NCI-H82 (cell line): ENCODE measurements at places on chromosomes 7 and 10.

- DNase-seq: no peak
These were observed 38.2 kb downstream of the SEMA3E start for GRCh38 chr7:83610649-83611304.

- peak; percentile 35 for DNase-seq
These were observed 51.0 kb upstream of the NKX6-2 start for GRCh38 chr10:132836832-132837540.

GRCh38 chr7:117706210-117706609 lies 167.0 kb downstream of the CTTNBP2 start:
- DNase-seq: no peak

- DNase-seq: no peak
These were observed 64.7 kb downstream of the CREB5 start for GRCh38 chr7:28477041-28477442.

GRCh38 chr7:2245883-2246675 lies 4.1 kb downstream of the NUDT1 start:
- no peak for DNase-seq

DNA sequence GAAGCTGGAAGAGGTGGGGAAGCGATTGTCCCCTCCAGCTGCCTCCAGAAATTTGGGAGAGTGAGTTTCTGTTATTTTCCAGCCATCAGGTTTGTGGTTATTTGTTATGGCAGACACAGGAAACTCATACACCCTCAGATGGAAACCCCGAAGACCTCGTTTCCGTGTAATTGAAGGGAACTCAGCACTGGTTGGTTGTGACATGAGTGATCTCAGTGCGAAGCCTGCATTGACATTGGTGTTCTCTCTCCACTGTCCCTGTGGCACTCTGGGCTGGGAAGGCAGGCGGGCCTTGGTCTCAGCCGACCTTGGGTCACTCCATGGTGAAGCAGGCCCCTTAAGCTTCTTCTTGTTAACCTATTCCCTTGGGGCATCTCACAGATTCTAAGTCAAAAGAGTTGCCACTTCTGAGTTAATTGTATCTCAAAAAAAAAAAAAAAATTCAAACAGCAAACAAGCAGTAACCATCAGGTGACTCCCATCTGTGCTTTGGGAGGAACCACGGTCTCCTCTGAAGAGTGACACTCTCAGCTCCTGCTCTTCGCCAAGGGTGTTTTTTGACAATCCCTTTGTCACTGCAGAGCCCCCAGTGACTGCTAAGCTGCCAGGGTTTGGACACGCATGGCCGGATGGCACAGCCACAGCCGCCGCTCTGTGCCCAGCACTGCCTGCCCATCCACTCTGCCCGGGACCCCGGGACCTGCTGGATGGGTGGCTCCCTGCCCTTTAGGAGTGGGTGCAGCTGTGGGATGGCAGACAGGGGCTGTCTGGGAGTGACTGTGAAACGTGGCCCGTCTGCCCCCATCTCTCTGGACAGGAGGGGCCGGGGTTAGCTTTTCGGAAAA lies 233.6 kb downstream of the PRPF18 start:
- no peak for DNase-seq

- no peak for DNase-seq
These were observed 80.0 kb downstream of the EEPD1 start for GRCh38 chr7:36232971-36233550.

DNA sequence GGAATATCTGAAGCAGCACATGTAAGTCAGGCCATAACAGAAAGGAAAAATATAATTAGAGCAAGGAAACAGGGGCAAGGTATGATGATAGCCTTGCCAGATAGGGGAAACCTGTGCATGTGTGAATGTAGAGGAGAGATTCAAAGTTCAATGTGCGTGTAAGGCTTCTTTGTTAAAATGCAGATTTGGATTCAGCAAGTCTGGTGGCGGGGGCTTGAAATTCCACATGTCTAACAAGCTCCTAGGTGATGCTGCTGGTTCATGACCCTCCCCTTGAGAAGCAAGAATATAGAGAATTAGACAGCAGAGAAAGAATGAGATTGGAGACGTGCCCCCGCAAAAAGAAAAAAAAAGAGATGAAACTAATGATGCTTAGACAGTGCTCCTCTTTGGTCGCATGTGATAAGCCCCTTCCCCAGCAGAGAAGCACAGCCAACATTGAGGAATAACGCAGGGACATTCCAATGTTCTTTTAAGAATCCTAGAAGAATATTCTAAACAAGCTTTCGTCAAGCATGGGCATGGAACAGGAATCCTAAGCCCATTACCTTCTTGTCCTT lies 21.1 kb upstream of the MACC1 start:
- no peak for DNase-seq

- no peak for DNase-seq
These were observed 56.5 kb upstream of the WIPF3 start for GRCh38 chr7:29749701-29750321.

GRCh38 chr10:88840104-88840503 lies 11.5 kb downstream of the ANKRD22 start:
- DNase-seq: no peak

DNA sequence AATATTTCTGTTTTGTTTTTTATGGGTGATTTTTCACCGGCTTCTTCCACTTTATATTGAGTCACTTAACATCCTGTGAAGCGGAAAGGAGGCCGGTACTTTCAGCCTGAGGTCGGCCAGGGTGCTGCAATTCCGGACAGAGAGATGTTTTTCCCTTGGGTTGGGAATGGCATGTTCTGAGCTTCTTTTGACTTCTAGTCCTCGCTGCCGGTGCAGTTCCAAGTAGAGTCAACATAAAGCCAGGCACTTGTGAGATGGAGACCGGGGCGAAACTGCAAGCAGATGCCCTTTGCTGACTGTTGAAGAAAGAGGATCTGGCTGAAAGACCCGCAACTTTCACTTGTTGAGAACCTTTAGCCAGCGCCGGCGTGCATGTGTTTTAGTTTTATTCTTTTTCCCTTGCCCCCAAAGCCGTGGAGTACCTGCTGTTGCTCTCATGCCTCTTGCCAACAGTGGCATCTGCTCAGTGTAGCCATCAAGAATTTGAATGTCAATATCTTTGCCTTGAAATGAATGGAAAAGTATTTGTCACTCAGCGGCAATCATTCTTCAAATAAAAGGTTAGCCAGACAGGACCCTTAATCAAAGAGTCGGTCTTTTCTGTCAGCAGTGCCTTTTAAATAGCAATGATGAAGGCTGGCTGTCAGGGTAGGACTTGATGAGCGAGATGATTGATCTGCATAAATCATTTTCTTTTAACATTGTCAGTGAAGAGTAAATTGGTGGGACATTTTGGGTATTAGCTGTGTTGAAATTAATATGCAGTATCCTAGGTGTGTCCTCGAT lies 351.2 kb downstream of the LRMDA start:
- DNase-seq: no peak

- DNase-seq: peak; percentile 32
These were observed 161.1 kb downstream of the CRPPA start for GRCh38 chr7:16260236-16260728.

DNA sequence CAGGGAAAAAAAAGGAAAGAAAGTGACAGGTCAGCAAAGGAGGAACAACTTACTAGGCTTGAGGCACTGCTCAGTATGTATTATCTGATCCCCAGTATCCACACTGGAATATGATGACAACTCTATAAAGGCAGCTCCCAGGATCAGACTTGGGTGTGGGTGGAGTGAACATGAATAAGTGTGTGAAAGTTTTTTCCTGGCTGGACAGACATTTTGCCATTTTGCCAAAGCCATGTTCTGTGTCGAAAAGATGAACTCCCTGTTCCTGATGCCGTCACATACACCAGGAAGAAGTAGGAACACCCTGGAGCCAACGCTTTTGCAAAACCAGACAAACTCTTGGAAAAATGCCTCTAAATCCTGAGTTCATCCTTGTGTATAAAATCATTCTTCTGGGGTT lies 143.2 kb upstream of the MEOX2 start:
- no peak for DNase-seq

DNA sequence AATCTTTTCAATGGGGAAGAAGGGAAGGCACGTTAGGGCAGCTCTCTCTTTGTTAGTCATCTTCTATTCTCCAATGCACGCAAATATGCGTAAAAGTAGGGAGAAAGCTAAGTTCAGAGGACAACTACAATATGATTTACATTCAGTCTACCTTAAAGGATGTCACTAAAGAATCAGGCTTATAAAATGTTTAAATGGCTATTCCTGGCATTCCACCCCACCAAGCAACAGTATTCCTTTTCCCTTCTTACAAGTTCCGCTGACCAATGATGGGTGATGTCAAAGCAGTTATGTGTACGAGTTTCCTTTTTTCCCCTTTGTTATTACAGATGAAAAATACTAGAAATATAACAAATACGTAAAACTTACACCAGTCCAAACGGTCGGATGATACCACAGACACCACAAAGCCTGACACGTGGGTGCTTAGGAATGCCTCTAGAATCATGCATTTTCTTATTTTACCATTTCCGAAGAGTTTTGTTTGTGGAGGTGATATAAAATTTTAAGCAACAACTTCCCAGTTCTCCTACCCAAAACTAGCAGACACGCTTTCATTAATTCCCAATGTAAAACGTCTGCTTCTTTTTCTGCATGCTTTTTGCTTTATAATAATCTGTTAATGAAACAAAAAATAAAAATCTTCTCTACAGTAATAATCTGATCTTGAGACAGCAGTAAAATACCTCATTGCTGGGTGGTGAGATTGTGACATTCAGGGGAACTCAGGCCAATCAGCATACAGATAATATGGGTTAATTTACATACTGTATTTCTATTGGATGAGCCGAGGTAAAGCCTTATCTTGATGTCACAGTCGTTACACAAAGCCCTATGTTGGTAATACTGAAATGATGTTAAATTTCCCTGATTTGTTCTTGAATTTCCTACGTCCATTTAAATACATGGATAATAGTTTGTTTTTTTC lies 708 bp upstream of the GPR85 start:
- DNase-seq: peak; percentile 70

DNA sequence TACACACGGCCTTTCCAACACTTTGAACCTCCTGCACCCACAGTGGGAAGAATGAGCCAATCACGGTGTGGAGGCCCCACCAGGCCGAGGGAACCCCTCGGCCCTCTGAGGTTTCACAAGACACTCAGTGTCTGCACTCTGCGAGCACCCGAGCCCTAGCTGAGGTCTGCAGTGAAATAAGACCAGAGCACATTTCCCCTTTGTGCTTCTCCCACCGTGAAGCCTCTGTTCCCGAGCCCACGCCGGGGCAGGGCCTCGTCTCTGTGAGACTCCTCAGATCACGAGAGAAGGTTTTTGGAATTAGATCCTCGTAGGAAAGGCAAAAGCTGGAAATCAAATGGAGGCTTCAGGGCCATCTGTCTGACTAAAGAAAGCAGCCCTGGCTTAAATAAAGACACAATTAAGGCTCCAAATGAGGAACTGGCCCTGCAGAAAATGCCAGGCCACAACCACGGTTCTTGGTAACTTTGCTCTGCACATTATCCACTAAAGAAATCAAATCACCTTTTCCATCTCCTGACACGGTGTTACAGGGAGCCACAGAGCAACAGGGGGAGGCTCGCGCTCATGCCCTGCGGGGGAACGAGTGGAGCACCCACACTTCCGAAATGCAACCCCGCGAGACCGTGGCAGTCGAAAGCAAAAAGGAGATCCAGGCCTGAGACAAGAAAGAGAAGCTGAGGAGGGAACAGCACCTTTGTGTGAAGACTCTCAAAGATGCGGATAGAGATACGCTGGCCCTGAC lies 43.7 kb downstream of the FAM53B start:
- no peak for DNase-seq

- no peak for DNase-seq
These were observed 2.3 kb downstream of the DOCK1 start for GRCh38 chr10:126907423-126907970.

DNA sequence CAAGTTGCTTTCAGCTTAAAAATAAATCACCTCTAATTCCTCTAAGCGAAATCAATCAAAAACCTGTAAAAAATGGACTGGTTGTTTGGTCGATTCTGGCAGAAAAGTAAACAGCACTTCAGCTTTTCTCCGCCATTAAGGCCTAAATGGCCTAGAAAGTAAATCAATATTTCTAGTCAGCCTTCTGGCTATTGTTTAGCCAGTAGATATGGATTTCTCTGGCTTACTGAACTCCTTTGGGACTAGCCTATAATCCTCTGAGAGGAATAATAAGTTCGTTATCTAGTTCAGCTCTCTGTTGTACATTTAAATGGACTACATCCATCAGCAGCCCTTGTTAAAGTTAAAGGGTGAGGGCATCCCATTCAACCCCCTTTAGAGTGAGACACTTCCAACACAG lies 400.1 kb upstream of the ETV1 start:
- peak; percentile 83 for DNase-seq

DNA sequence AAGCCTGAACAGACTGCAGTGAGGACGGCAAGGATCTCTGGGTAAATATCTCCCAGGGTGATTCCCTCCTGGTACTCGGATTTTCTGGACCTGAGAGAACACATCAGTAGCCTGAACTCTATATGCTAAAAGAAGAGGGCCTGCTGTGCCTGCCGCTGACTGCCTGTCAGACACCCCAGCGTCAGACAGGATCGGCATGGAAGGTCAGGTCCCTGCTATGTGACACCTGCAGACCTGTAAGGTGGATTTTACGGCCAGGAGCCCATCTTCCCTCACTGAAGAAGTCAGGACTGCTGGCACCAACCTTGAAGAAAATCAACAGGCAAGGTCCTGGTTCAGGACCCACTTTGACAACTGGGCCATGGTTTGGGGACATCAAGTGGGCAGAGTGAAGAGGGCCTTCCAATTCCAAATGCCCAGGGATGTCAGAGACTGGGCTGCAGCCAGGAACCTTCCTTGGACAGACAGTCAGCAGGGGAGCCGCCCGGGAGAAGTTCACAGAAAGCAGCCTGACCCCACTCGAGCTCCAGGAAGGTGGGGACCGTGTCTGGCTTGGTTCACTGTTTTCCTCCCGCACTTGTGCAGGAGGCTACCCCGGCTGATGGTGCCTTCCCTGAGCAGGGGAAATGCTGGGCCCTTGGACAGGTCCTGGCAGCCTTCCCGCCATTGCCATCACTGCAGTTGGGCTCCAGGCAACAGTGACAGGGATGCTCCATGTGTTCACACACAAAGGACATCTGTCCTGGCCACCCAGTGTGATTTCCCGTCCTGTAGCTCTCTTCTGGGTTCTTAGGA lies 91.8 kb upstream of the LANCL2 start:
- DNase-seq: no peak

DNA sequence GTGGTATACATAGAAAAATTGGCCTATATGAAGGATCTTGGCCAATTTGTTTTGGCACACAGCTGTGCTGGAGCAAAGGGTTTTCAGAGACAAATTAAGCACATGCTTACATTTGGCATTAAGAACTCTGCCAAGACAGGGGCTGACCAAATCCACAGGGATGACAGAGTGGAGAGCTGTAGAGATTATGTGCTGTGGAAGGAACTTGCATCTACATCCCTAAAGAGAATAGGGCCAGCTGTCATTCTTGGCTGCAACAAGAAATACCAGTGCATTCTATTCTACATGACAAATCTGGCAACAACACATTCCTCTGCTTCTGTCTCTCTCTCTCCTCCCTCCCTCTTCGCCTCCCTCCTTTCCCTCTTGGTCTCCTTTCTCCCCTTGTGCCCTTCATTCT lies 75.6 kb downstream of the POM121L12 start:
- peak; percentile 73 for DNase-seq

- peak; percentile 5 for DNase-seq
These were observed 304.8 kb downstream of the POM121L12 start for GRCh38 chr7:53340220-53340619.

- no peak for DNase-seq
These were observed 458.6 kb downstream of the INHBA start for GRCh38 chr7:41244246-41244645.
